ENCODE measurements at places on chromosomes 2 and 18.

GRCh38 chr2:207847098-207847806, 77.5 kb upstream of the FZD5 start:
- no peak for DNase-seq

GRCh38 chr2:118914721-118915453, 27.1 kb upstream of the MARCO start:
- DNase-seq = no peak

DNA sequence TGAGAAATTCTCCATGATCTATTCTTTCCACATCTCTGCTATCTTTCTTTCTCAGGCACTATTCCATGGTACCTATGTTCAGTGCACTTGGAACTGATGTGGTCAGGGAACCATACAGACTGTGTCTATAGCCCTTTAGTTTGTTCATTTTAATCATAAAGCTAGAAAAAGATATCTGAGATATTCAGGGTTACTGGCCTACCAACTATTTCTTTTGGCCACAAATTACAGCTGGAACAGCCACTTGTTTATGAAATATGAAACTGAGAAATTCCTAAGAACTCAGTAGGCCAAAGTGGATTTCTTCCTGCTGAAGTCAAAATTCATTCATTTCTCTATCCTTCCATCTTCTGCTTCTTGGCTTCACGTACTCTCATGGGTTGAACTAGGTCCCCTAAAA, 22.8 kb upstream of the LYPD1 start:
- DNase-seq = no peak

GRCh38 chr2:118437501-118437900, 349.2 kb downstream of the INSIG2 start:
- no peak for DNase-seq

- DNase-seq = peak; percentile 58
Observed at GRCh38 chr2:210792000-210792399, 235.6 kb downstream of the CPS1 start.

DNA sequence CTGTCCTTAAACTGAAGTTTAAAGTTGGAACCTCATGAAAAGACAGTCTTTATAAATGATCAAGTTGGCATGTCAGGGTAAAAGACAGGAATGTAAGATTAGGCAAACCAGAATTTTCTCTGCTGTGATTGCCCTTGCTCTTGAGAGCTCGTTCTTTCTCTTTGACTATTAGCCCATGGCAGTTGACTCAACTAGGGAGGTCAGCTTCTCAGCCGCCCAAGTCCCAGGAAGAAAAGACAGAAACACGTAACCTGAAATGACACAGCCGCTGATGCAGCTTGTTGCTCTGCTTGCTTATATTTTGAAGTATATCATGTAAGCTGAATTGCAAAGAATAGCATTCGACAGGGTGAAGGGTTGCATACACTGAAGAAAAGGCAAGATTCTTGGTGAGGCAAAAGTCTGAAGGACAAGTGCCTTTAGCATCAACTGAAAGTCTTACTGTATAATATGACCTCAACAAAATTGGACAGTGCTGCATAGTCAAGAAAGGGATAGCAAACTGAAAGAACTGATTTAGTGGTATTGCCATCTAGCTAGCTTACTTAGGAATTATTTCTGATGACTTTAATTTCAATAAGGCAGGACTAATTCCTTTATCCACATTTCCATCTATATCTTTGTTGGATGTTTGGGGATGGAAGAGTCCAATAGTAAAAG, 54.7 kb downstream of the ARHGAP15 start:
- no peak for DNase-seq

DNA sequence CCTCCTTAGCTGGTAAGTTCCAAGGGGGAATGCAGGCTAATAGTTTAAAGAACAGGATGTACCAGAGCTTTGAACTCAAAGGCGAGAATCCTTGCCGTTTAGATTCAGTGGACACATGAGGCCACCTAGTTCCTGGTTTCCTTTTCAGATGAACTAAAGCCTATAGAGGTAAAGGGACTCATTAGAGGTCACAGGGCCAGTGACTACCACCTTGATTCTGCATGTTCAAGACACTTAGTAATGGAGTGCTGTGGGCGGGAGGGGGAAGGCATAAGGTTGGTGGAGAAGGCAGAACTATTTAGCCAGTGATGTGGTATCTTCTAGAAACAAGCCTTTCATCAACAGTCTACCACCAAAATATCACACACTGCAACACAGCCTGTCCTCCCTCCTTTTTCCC, 47.9 kb downstream of the ARHGEF33 start:
- DNase-seq = no peak

GRCh38 chr2:157468931-157469708, 25.2 kb upstream of the CYTIP start:
- DNase-seq = no peak

DNA sequence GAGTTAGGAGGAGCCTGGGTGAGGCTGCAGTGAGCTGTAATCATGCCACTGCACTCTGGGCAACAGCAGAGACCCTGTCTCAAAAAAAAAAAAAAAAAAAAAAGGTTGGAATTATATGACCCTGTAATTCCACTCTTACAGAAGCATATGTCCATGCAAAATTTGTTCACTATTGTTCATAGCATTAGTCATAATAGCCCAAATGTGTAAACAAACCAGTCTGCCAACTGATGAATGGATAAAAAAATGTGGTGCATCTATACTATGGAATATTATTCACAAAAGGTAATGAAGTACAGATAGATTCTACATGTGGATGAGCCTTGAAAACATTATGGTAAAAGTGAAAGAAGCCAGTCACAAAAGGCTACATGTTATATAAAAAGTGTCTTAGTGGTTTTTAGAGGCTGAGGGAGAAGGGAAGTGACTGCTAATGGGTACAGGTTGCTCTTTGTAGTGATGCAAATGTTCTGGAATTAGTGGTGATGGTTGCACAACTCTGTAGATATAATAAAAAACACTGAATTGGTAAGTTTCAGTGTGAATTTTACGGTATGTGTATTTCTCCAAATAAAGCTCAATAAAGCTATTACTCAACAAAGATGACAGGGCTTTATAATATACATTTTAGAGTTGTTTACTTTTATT, 9.4 kb downstream of the COA5 start:
- DNase-seq = no peak

DNA sequence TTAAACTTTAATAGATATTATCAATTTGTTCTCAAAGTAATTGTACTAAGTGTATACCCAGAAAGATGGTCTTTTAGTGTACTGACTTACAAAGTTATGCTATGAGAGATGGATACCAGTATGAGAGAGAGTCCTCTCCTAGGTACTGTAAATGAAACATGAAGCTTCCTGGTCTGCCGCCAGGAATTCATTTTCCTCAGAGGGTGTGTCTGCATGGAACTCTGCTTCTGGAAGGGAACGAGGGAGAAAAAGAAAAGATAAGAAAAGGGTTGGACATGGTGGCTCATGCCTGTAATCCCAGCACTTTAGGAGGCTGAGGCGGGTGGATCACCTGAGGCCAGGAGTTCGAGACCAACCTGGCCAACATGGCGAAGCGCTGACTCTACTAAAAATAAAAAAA, 2.2 kb upstream of the SSB start:
- DNase-seq = no peak

DNA sequence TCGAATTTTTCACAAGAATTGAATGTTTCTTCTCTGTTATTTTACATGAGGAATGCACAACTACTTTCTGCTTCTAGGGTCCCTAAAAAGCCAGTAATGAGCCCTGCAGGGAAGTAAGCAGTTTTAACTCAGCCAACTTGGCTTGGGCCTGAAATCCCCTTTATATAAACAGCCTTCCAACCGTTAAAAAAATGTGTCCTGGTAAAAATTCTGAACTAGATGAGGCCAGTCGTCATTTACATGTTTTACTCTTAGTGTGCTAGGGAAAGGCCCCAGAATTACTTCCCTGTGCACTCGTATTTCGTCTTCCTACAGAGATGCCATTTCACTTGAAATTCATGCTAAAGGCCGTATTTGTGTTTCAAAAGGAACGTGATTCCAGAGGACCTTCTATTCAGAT, 42.4 kb upstream of the RPE start:
- peak; percentile 14 for DNase-seq

DNA sequence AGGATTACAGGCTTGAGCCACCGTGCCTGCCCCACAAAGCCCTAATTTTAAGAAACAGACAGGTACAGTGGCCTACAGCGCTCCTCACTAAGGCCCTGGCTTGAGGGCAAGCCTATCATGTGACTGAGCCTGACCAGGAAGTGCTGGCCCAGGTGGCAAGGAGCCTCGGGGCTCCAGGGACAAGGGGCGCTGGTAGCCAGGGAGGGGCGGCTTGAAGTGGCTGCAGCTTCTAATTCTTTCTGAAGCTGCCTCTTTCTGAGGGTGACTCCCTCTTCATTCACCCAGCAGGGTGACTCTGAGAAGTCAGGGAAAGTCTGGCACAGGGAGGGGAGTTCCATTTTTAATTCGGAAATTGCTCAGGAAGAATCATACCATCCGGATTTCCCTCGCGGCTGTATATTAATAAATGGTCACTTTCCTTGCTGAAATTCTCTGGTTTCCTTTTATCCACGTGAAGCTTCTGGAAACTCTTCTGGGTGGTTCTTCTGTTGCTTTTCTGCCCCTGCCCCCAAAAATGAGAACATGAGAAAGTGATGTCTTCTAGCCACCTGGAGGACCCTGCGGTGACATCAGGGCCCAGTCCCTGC, 115.7 kb downstream of the FAM210A start:
- no peak for DNase-seq

- no peak for DNase-seq
Observed at GRCh38 chr2:188068093-188068492, 223.6 kb upstream of the GULP1 start.

DNA sequence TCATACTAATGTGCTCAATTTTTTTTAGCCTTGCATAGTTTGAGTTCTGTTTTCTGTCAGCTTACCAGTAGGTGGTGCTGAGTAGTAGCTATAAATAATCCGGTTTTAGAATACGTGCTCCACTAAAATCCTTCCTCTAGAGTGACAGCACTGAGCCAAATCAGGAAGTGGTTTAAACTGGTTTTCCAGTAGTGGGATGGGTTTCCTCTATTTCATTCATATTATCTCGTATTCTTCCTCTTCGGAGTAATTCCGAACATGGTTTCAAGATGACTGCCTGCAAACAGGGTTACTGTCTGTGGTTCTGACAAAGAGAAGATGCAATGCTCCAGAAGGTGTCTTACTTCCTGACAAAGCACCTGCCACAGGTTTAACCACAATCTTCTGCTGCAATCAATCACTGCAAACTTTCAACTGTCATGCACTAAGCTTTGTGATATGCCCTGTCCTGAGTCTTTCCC, 496.9 kb upstream of the VRK2 start:
- no peak for DNase-seq

DNA sequence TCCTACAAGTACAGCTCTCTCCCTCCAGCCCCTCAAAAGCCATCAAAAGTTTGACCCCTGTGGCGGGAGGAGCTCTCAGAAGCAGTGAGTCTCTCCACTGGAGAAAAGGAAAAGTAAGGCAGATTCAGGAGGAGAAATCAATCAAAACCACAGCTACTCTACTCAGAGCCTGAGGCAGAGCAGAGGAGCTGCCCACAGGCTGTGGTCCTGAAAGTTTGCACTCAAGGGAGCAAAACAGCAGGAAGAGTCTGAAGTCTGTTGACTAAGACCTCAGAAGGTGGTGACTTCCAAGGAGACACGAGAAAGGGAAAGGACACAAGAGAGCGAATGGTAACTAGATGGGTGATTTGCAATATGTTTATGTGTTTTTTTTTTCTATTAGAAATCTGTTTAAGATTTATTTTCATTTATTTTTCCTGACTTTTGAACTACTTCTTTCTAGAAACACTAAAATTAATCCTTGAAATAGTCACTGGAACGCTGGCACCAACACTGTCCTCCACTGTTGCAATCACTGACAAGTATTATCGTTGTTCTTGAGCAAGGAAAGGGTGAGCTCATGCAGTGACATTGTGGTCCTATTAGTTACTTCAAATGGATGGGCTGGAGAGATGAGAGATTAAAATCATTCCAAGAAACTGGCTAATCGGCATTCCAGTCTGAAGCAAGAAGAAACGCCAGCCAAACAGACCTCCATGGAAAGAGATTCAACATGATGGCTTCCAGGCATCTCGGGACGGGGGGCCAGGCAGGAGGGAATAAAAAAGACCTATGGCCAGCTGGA, 35.8 kb downstream of the PID1 start:
- DNase-seq = no peak

DNA sequence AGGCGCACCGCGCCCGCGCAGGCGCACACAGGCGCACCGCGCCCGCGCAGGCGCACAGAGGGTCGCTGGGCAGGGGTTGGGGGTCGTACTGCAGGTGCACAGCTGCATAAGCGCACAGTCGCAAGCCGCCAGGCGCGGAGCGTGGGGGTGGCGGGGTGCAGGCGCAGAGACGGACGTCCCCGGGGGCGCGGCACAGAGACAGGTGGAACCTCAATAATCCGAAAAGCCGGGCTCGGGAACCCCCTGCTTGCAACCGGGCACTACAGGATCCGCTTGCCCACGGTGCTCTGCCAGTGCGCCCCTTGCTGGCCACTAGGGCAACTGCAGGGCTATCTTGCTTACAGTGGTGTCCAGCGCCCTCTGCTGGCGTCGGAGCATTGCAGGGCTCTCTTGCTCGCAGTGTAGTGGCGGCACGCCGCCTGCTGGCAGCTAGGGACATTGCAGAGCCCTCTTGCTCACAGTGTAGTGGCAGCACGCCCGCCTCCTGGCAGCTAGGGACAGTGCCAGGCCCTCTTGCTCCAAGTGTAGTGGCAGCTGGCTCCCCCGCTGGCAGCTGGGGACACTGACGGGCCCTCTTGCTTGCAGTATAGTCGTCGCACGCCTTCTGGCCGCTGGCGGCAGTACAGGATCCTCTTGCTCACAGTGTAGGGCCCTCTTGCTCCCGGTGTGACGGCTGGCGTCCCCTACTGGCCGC, 34.9 kb downstream of the FAM110C start:
- peak; percentile 4 for DNase-seq

DNA sequence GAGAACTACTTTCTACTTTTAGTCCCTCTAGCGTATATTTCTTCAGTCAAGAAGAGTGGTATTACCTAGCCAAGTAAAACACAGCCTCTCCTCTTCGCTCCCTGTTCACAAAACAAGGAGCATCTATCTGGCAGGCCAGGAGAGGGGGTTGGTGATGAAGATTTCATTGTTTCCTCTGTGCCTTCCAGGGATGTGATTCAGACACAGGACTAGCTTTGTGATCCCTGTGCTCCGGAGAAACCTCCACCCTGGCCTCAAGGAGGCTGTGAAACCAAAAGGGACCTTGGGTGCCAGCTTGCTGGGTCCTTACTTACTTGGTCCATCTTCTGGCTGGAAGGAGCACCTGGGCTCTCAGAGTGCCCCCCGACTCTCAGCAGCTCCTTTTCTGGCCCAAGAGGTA, 5.7 kb downstream of the RHOB start:
- DNase-seq = no peak

DNA sequence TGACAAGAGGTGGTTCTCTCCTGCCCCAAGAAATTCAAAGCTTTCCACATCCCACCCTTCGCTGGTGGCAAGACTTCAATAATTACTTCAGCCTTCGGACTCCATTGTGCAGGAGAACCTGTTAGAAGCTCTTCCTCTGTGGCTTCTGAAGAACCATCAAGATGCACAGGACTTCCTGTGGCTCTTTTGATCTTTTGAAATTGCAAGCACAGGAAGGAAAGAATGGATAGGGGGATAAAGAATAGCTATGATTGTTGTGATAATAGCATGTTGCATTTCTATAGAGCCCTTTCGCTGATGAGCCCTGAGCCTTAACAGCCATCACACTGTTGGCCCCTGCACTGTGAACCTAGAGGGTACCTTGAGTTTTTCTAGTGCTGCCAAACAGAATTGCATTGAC, 7.4 kb downstream of the EPAS1 start:
- DNase-seq = no peak

- peak; percentile 72 for DNase-seq
Observed at GRCh38 chr18:78701771-78702396, 277.7 kb upstream of the SALL3 start.

- DNase-seq = no peak
Observed at GRCh38 chr2:64913357-64913869, 75.8 kb upstream of the SLC1A4 start.

- DNase-seq = peak; percentile 38
Observed at GRCh38 chr2:187581125-187581896, 27.1 kb upstream of the TFPI start.

Data from retina (tissue), 1 donor.